ENCODE measurements at places on chromosomes 4 and X.

DNA sequence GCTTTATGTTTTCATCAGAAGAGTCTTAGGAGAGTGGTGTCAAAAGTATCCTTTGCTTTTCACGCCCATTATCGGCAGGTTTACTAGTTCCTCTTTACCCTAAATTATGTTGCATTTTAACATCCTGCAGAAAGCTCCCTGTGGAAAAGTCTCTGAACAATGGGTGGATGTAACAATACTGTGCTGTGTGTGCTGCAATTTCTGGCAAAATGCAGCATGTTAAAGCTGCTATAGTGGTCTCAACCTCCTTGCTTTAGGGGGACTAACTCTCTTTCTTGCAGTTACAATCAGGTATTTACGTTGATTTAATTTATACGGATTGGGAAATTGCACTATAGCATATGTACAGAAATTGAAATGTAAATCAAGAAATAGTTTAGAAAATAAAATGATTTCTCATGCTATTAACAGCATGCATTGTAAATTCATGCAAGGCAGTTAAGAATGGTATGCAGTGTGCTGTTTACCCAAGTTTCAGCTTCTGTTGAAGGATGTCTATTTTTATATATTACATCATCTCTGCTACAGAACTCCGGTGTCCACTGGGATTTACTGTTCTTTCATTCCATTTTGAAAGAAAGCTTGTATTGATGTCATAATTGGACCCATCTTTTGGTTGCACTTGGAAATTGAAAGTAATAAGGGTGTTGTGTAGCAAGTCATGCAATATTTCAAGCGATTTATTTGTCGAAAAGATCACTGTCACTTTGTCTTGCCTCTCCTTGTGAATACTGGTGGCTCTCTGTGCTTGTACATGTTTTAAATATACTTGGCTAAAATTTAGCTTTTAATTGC, 145.7 kb downstream of the RAPGEF2 start:
- no peak for DNase-seq

GRCh38 chrX:22577181-22577580, 304.5 kb downstream of the CBLL2 start:
- no peak for DNase-seq

DNA sequence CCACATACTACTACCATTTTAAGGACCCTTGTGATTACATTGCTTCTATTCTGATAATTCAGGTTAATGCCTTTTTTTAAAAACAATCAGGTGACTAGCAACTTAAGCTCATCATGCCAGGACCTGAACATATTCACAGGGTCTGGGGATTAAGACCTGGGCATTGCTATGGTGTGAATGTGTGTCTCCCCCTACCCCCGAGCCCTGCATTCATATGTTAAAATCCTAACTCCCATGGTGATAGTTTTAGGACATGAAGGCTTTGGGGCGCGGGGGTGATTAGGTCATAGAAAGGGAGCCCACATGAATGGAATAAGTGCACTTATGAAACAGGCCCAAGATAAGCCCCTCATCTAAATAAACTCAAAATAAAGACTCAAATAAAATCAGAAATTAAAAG, 734.4 kb upstream of the PABPC4L start:
- no peak for DNase-seq

DNA sequence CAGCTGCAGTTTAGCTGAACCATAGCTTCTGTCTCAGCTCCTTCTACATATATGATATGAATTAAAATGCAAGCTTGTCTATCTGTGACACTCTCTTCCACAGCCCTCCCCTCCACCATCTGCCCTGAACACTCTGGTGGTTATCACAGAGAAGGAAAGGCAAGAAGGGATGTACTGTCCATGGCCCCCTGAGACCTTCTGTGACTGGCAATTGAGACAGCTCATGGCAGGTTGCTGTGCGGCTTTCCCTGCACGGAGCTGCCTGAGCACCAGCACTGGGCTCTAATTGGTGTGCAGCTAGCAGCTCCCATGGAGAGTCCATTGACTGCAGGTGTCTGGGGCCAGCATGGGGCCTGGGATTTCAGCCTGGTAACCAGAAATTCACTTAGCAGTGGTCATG, 109.8 kb upstream of the ANXA3 start:
- no peak for DNase-seq

GRCh38 chr4:38075370-38076152, 115.4 kb downstream of the PTTG2 start:
- DNase-seq: no peak

Data from activated CD4-positive, alpha-beta T cell treated with anti-CD3 and anti-CD28 coated beads for 36 hours (primary cell).